Colonic mucosa (tissue), 4 donors: ENCODE measurements at places on chromosomes 16 and 17.

DNA sequence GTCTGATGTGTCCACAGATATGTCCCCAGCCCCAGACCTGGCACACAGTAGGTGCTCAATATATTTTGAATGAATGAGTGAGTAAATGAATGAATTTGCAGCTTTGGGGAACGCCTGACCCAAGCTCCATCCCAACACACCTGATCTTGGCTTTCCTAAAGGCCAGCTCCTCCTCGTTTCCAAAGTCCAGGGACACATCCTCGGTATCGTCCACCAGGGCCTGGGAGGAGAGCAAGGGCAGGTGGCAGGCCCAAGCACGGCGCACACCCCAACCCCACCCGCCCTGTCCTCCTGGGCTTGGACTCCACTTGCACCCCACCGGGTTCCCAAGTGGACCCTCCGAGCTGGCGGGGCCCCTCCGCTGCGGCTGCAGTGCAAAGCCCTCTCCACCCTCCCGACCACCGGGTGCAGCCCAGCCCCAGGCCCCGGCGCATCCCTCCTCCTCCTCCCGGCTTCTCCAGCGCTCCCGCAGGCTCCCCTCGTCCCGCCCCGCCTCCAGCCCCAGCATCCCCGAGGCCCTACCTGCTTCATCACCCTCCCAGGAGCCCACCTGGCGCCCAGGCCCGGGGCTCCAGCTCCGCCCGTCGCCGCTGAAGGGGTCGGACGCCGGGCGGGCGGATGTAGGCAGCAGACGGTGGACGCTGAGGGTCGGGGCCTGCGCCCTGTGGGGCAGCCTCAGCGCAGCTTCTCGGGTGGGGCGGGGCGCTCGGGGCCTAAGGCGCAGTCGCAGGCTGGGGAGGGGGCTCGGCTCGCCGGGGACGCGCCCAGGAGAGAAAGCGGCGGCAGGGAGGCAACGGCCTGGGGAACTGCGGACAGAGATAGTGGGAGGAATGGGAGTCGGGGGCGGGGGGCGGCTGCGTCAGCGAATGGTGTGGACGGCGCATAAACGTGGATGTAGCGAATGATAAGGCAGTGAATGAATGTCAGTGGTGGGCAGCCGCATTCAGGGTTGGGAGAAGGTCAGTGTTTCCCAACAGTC is at the start of gene TVP23A:
Gene TVP23A, minus strand, starts transcription at position 832 of the 979 bp plus-strand sequence. Its CDS starts 301 bp downstream, at position 531.
- no peak for DNase-seq

DNA sequence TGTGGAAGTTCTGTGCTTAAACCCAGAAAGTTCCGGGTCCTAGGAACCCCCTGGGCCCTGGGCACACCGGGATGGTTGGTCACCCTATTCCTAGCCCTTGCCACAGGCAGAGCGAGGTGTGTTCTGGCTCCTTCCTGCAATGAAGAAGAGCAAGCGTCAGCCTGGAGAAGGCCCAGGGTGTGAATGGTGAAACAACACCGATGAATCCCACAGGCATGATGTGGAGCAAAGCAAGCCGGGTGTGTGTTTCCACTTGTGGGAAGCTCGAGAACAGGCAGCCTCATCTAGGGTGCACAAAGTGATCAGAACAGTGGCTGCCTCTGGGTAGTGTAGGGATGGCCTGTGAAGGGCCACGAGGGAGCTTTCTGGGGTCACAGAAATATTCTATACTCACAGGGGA is 13.8 kb downstream of the KCNG4 start:
- no peak for DNase-seq

DNA sequence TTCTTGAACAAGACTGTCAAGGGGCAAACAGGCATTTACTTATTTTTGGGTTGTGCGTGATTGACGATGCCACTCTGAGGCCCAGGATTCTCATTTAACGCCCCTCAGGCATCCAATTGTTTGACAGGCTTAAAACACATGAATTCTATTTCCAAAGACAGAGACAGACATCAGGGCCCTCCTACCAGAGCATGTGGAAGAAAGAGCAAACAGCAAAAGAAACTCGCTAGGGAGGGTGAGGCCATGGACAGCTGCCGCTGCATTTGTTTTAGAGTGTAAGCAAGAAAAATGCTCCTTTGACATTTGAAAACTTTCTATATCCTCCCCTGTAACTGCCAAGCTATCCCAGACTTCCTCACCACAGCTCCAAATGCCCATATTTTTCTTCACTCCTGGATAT is 410.1 kb downstream of the NPIPA8 start:
- no peak for DNase-seq

GRCh38 chr16:68426347-68426652 is 22.0 kb downstream of the SMPD3 start:
- DNase-seq, result no peak

DNA sequence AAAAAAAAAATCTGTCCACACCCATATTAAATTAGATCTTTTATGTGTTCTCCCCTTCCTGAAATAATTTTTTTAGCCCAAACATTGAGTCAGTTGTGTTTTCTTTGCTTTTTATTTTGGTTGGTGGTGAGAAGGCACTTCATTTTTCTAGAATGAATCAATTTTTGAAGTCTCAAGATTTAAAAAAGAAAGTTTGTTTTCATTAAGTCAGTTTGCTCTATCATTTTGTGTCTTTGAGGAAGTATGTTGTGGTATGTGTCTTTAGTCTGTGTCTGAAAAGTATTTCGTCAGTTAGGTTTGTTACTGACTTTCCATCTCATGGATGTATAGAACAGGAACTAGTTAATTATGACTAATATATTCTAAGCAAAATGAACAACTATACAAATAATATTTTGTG is 3.8 kb downstream of the IGF2BP1 start:
- DNase-seq, result no peak

DNA sequence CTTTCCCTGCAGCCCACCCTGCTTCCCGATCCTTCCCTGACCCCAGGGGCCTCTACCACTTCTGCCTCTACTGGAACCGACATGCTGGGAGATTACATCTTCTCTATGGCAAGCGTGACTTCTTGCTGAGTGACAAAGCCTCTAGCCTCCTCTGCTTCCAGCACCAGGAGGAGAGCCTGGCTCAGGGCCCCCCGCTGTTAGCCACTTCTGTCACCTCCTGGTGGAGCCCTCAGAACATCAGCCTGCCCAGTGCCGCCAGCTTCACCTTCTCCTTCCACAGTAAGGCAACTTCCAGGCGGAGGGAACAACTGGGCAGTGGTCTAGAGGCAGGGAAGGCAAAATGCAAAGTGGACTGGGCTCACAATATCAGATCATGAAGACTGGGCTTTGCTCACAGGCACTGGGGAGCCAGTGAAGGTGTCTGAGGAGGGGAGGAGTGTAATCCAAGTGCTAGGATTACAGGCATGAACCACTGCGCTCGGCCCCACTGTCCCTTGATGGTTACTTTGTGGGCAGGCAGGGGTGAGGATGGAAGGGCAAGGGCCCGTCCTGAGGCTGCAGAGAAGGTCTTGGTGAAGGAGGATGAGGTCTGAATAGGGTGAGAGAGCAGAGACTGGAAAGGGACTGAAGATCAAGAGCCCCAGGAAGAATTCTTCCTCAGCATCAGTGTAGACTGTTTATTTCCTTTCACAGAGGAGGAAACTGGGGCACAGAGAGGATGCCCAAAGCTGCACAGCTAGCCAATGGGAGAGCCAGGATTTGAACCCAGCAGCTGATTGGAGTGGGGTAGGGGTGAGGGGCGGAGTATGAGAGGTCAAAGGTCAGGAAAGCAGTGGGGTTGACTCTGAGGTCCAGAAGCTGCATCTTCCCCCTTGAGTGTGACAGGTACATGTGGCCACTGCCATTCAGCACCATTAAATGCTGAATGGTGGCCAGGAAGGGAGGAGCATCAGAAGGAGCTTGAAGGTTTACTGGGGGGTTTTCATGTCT is 16.5 kb upstream of the ADGRG3 start:
- no peak for DNase-seq

DNA sequence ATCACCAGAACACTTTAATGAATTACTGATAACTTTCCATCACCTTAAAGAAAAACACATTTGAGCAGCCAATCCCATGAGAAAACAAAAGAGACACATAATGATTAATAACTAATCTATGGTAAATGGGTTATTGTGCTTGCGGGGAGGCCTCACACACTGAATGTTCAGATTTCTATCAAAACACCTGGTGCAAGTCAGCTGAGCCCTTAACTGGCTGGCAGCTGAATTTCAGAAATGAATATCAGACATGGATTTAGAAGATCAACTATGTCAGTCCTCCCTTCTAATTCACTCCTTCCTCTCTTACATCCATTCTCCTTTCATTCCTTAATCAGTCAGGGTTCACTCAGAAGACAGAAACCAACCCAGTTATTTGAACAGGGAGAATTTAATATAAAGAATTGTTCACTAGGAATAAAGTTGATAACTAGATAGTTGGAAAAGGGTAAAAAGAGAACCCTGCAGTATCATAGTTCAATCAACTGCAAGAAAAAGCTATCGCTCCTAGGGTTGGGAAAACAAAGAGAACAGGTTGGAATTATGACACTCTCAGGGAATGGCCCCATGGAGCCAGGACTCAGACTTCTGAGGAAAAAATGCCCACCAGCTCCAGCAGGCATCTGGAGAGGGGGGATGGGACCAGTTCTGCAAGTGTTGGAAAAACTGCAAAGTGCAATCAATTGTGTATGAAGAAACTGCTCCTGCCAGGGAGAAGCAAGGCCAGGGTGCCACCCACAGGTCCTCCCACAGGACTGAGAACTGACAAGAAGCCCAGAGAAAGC is 577.1 kb upstream of the CDH5 start:
- DNase-seq, result no peak

DNA sequence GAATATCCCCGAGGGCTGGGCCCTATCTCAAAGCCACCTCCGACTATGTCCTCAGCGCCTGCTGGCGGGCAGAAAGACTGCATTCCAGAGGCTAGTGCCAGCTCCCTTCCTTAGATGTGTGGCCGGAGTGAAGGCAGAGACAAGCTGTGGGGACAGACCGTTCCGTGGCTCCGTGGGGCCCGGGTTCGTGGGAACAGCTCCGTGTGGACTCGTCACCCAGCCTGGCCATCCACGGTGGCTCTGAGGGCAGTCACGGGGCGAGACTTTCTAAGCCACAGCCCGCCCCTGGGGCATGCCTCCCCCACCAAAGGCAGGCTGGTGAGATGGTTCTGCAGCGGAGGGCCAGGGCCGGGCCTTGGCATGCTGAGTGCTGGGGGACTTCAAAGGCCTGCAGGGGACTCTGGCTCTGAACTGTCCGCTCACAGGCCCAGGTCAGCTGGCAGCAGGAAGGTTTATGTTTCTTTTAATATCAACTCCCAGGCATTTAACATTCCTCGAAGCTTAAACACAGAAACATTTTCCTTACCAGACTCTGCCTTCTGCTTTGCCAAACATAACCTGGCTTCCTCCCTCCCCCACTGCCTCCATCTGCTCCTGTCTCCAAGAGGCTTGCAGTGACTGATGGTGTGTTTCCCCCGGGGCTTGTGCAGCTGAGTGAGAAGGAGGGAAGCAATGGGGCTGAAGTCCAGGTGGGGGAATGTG is 50.4 kb downstream of the TIMM22 start:
- no peak for DNase-seq

- DNase-seq, result no peak
These were observed 6.5 kb downstream of the ZNF205 start for GRCh38 chr16:3118846-3119245.

- no peak for DNase-seq
These were observed 19.1 kb downstream of the TRARG1 start for GRCh38 chr17:1298606-1299005.

DNA sequence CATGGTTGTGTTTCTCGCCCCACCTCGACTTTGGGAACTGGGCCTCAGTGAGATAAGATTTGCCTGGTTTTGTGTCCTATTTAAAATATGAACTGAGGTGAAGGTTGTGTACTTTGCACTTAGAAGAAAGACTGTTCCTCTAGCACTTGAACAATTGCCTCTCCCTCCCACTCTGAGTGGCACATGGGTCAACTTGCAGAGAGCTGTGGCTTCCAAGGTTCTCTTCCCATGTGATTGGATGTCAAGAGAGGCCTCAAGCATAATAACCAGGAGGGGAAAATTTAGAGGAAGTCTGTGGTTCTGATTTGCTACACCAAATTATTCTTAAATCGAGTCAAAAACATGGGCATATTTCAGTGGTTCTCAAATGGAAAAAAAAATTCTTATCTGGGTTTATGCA is 329.2 kb downstream of the HS3ST3B1 start:
- DNase-seq, result no peak

- DNase-seq, result no peak
These were observed 6.6 kb downstream of the ST3GAL2 start for GRCh38 chr16:70432356-70432722.

GRCh38 chr16:53713403-53714204 is 9.6 kb downstream of the FTO start:
- DNase-seq, result no peak

GRCh38 chr16:12688951-12689850 is 114.5 kb downstream of the CPPED1 start:
- DNase-seq, result no peak

DNA sequence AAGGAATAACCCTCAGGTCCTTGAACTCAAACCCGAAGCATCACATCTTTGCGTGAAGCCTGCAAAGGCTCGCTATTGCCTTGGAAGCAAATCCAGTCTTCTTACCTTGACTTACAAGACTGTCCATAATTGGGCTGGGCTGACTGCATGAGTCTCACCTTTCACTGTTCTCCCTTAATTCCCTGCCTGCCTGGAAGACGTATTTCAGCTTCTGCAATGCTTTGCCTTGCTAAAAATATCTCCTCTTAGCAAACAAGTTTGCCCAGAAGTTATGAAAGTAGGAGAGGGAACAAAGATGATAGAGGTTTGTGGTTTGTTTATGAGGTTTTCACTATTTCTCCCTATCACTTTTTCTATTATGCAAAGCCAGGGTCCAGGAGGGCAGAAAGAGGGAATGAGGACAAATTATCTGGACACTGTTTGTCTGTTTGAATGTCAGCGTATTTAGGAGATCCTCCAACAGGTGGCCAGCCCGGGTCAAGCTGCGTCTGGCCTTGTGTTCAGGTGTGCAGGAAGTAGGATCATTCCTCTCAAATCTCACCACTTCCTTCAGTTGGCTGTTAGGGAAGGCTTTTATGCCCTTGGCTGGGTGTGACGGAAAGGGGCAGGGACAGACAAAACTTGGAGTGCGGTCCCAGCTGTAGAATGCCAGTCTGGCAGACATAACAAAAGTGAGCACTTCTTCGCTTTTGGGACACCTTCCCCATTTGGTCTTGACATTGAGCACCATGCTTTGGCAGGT is 488.9 kb downstream of the CDH13 start:
- no peak for DNase-seq

DNA sequence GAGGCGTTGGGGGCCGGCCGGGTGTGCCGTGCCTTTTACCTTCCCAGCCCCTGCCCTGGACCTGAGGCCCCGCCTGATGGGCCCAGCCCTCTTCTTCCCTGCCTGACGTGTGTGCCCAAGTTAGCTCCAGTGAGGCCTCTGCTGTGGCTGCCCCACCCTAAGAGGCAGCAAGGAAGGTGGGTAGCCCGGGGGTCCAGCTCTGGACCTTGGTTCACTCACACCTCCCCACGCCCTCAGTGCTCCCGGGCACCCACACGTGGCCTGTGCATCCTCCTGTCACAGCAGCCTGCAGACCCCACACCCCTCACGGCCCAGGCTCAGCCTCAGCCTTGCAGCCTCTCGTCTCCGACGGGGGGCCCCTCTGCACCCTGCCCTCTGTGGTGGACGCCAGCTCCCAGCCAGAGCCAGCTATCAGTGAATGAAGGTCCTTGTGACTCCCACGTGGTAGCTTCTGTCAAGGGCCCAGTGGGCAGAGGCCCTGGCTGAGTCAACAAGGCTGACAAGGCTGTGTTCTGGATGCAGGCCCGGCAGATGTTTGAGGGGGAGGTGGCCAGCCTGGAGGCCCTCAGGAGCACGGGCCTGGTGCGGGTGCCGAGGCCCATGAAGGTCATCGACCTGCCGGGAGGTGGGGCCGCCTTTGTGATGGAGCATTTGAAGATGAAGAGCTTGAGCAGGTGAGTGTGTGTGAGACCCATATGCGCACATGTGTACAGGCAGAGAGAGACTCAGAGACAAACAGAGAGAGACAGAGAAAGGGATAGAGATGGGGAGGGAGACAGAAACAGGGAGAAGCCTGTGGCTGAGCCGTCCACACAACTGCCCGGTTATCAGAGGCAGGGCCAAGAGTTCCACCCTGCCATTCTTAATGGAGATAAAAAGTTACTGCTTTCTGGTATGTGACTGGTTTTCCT is 2.8 kb downstream of the FN3K start:
- DNase-seq, result no peak
